ENCODE measurements at places on chromosomes 6 and 20.

GRCh38 chr6:108123946-108124345, 41.9 kb upstream of the NR2E1 start:
- peak; percentile 63 for DNase-seq

DNA sequence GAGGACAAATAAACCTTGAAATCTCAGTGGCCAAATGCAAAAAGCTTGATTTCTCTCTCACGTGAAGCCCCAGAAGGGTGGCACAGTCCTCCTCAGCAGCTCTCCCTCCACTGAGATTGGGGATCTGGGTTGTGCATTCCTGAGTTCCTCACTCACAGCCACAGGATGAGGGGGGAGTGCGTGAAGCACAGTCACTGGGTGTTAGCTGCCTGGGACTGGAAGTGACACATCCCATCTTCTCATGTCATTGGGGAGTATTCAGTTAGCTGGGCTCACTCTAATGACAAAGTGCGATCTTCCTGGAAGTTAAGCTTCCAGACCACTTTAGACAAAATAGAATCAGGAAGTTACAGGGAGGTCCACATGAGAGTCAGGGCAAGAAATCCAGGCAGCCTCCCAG, 192.2 kb upstream of the LRFN2 start:
- DNase-seq, result no peak

GRCh38 chr6:165110860-165111259, 198.5 kb downstream of the C6orf118 start:
- no peak for DNase-seq

DNA sequence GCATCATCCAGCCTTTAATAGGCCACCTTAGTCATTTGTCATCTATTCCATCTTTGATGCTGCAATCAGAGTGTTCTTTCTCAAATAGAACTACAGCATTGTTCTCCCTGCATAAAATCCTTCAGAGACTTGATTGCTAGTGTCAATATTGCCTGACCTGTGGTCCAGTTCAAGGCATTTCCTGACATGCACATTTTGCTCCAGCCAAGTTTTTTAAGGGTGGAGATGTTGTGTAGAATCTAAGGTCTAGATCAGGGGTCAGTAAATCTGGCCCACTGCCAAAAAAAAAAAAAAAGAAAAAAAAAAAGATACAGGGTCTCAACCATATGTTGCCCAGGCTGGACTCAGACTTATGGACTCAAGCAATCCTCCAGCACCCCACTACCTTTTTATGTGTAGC, 354.4 kb downstream of the FRK start:
- DNase-seq, result no peak

DNA sequence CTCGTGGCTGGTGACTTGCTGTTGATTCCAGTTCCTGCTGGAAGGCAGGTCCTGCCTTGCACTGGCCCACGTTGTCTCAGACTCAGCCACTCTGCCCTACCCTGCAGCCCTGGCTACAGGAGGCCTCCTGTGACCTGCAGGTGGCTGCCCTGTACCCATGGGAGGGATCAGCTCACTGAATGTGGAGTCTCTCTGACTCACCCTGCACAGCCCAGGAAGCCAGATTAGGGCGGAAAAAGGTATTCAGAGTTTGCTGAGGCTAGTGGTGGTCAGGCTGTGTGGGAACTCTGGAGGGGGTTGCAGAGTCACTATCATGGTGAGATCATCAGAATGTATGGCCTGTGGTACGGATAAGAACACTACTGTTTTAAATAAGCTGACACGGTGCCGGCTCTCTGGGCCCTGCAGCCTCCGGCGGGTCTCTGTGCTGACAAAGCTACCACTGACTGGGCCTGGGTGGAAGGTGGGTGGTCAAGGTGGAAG, 24.7 kb upstream of the PYGB start:
- DNase-seq, result peak; percentile 69

- DNase-seq, result no peak
Observed at GRCh38 chr6:36422714-36423100, 19.9 kb downstream of the PXT1 start.

DNA sequence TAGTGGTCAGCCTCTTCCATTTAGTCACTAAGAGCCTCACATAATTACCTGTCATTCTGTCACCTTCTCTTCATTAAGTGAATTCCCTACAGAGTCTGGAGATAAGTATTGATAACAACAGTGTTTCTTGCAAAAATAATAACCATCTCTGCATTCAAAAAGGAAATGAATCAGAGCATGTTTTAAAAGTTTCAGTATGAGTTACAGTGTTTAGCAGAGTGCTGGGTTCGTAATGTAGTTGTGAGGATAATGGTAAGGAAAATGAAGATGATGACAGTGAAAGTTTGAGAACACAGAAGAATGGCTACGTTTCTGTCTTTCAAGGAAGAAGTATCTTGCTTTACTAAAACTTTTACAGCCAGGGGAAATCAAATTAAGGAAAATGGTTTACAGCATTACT, 31.3 kb downstream of the GPRC6A start:
- no peak for DNase-seq

DNA sequence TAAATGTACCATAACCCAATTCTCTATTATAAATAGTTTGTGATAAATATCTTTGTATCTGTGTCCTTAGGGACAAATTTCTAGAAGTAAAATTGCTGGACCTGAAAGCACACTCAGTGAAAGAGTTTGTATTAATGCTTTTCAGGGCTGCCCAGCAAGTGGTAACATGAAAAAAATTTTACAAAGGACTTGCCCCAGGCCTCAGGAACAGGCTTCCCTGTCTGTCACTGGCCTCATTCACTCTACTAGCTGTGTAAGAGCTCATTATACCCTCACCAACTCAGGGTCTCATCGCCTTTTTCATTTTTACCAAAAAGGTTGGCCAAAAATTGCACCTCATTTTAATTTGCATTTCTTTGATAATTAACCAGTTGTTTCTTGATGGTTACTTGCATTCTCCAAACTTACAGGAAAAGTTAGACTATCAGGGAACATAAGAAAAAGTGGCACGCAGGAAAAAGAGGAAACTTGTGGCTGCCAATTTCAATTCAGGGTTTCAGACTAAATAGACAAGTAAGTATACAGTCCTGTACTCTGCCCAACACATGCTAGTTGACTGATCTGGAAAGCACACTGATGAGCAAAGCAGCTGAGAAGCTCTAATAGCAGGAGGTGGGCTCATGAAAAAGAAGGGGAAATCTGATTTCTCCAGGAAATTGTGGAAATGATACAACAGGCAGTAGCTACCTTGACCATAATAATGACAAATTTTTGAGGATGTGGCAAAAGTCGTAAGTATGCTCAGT, 161.5 kb downstream of the KIF6 start:
- DNase-seq, result no peak

DNA sequence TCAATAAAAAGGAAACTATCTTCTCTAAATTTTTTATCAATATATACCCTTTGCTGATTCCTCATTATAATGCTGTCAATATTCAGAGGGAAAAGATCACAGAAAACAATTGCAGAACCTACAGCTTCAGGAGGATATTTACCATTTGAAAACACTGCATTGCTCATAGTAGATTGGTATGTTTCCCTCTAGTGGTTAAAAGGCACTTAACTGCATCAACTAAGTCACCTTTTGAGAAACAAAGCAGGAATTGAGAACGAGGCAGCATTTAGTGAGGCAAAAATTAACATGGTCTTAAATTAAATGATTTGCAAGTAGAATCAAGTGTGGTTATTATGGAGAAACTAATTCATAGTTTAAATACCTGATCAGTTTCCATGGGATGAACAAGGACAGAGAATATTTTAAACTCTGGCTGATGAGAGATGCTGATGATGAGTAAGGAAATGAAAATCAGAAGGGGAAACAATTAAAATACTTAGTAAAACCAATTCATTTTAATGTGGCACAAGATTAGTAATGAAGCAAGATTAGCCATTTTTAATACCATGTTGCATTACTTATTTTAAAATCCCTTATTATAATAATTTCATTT, 642.1 kb downstream of the EPHA7 start:
- DNase-seq, result no peak
